ENCODE measurements at places on chromosomes 6 and 20.
A peak's percentile ranks its signal among the peaks of the same experiment; 100 is the strongest.

DNA sequence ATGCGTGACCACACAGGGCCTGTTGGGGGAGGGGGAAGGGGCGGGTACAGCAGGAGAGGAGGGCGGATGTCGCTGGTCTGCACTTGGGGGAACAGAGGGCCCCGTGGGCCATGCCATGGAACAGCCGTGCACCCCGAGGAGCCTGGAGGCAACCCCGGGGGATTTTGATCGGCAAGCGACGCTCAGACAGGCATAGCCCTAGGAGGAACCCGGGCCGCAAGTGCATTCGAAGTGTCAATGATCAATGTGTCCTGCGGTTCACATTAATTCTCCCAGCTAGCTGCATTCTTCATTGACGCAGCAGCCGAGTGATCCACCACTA, 772.8 kb upstream of the DEFB115 start:
- H3K27me3 ChIP-seq, result no peaks in the 10 kb centered on the region
- DNase-seq, result no peak
- no peak overlapping the region for H3K4me3 ChIP-seq
- no peaks in the 10 kb centered on the region for H3K4me1 ChIP-seq
- no peak overlapping the region for H3K27ac ChIP-seq
- H3K36me3 ChIP-seq, result peaks cover 8% of the 10 kb centered on the region

GRCh38 chr6:14211562-14211942, 94.0 kb downstream of the CD83 start:
- peak overlapping the region; percentile 74 for H3K27ac ChIP-seq
- no peaks in the 10 kb centered on the region for H3K27me3 ChIP-seq
- H3K4me3 ChIP-seq, result peak overlapping the region; percentile 80
- peaks cover 10% of the 10 kb centered on the region for H3K4me1 ChIP-seq

- peaks cover 3% of the 10 kb centered on the region for H3K36me3 ChIP-seq
- peaks cover 74% of the 10 kb centered on the region for H3K27me3 ChIP-seq
- H3K4me3 ChIP-seq, result peak overlapping the region; percentile 22
- no peak overlapping the region for H3K27ac ChIP-seq
These were observed 7.7 kb upstream of the FOXF2 start for GRCh38 chr6:1381481-1382330.

- H3K36me3 ChIP-seq, result peaks cover 35% of the 10 kb centered on the region
- peaks cover 36% of the 10 kb centered on the region for H3K4me1 ChIP-seq
- peak overlapping the region; percentile 93 for H3K4me3 ChIP-seq
- DNase-seq, result no peak
- no peaks in the 10 kb centered on the region for H3K27me3 ChIP-seq
These were observed 736 bp downstream of the FAM217B start for GRCh38 chr20:59940956-59941294.

- DNase-seq, result no peak
- H3K27me3 ChIP-seq, result peaks cover 33% of the 10 kb centered on the region
- no peak overlapping the region for H3K4me3 ChIP-seq
- H3K36me3 ChIP-seq, result no peaks in the 10 kb centered on the region
These were observed 9.2 kb upstream of the BNIP5 start for GRCh38 chr6:36345681-36346466.

DNA sequence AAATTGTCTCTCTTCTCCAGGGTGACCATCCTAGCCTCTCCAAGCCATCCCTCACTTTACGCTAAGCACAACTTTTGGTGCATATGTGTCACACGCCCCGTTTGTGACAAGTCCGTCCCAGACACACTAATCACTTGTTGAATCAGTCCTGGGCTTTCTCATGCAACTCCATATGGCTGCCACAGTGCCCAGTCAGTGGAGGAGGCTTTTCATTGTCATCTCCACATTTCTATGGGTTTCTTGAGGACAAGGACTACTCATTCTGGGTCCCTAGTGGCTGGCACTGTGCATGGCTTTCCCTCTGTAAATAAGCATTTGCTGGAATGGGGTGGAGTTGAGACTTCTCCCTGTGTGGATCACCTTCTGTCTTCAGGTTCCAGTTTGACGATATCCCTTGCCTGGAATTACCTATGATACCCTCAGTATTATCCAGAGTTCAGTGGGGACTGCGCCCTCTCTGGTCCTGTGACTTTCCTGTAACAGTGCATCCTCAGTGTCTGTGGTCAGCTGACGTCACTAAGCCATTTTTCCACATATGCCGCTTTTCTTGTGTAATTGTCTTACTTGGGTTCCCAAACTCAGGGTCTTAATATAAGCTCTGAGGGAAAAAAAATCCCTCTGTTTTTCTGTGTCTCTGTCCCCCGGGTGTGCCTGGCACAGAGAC, 59.8 kb upstream of the MYL9 start:
- H3K27me3 ChIP-seq, result no peaks in the 10 kb centered on the region
- peaks cover 9% of the 10 kb centered on the region for H3K4me1 ChIP-seq

GRCh38 chr6:151284012-151284411, 44.2 kb downstream of the AKAP12 start:
- H3K27ac ChIP-seq, result peak overlapping the region; percentile 85
- H3K36me3 ChIP-seq, result no peaks in the 10 kb centered on the region
- peaks cover 34% of the 10 kb centered on the region for H3K4me1 ChIP-seq
- no peak for DNase-seq
- H3K27me3 ChIP-seq, result peaks cover 28% of the 10 kb centered on the region

- peaks cover 3% of the 10 kb centered on the region for H3K27me3 ChIP-seq
- H3K27ac ChIP-seq, result no peak overlapping the region
- DNase-seq, result no peak
- H3K4me1 ChIP-seq, result no peaks in the 10 kb centered on the region
- H3K36me3 ChIP-seq, result no peaks in the 10 kb centered on the region
These were observed 44.6 kb upstream of the KCNK16 start for GRCh38 chr6:39366931-39367618.

DNA sequence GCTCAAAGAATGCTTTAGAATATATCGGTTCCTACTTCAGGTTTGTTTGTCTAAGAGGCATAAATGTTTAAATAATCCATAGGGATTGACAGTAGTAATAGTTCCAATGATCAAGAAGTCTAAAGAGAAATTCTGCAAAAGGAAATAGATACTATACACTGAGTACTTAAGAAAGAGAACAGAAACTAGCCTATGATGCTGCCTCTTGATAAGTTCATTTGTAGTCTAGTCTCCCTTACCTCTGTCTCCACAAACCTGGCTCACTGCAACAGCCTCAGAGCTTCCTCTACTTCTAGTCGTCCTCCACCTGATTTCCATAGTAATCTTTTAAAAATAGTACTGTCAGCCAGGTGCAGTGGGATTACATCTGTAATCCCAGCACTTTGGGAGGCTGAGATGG, 511.8 kb downstream of the LMBRD1 start:
- no peak overlapping the region for H3K4me3 ChIP-seq
- no peak for DNase-seq

GRCh38 chr6:2674857-2675256, 75.9 kb downstream of the MYLK4 start:
- H3K4me1 ChIP-seq, result no peaks in the 10 kb centered on the region
- H3K27me3 ChIP-seq, result peaks cover 6% of the 10 kb centered on the region
- H3K36me3 ChIP-seq, result no peaks in the 10 kb centered on the region
- no peak for DNase-seq
- H3K4me3 ChIP-seq, result no peak overlapping the region
- no peak overlapping the region for H3K27ac ChIP-seq

DNA sequence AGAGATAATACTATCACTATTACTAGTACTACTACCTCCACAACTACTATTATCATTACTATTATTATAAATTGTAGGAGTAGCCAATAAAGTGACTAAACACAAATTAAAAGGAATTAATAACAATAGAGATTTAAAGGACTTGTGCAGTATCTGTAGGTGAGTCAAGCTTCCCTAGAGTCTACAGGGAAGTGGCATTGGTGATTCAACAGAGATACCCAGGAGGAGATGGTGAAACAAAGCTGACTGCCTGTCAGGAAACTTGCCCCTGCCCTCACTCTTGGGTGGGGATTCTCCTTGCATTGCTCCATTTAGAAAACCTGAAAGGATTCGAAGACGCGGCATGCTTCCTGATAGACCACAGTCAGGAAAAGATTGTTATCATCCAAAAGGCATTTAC, 23.3 kb upstream of the BCLAF1 start:
- DNase-seq, result no peak
- no peak overlapping the region for H3K4me3 ChIP-seq
- peaks cover 25% of the 10 kb centered on the region for H3K27me3 ChIP-seq
- H3K4me1 ChIP-seq, result peaks cover 1% of the 10 kb centered on the region
- no peak overlapping the region for H3K27ac ChIP-seq
- no peaks in the 10 kb centered on the region for H3K36me3 ChIP-seq

DNA sequence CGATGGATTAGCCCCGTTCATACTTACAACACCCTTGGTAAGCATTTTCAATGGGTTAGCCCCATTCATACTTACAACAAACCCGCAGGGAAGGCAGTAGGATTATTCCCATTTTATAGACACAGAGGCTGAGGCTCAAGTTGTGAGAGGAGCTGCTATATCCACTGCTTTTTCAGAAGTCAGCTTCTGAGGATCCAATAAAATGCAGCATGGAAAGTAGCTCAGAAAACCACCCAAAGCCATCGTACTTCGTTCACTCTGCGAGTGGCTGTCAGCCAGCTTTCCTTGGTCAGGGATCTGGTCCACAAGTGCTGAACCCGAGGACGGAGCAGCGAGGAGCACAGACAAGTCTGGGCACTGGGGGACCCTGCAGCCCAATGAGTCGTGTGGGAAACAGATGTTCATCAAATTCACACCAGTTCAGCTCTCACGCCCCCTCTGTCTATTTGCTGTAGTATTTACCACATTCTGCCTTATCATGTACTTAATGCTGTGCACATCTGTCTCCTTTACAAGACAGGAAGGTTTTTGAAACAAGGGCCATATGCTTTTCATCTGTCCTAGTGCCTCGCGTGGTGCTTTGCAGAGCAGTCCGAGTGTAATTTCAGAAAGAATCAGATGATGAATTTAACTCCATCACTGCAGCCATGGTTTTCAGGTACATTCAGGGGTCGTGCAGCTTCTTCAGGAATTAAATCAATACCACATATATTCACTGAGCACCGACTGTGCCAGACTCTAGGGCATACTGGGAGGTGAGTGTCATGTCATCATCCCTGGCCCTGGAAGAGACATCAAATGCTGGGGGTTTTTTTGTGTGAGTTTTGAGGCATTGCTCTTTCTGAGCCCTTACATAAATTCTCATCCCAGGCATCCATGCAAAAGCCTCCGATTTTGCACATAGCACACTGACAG, 256.9 kb downstream of the CDH26 start:
- no peaks in the 10 kb centered on the region for H3K27me3 ChIP-seq
- no peak overlapping the region for H3K27ac ChIP-seq
- no peaks in the 10 kb centered on the region for H3K36me3 ChIP-seq
- H3K4me3 ChIP-seq, result no peak overlapping the region

DNA sequence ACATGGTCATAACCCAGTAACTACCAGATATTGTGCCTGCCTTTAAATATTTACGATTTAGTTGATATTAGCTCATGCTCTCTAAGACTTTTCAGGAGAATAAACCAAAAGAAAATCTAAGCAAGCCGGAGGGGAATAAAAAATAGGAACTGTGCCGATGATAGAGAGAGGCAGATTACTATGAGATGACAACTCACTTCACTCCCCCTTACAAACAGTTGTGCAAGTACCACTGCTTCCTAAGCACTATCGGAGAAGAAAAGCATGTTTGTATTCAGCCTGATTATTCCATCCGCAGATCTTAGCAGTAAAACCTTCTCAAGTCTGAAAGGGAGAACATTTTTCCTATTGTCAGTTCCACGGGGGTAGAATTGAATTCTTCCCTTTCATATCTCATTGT, 294.4 kb downstream of the KCNQ5 start:
- DNase-seq, result no peak
- H3K36me3 ChIP-seq, result no peaks in the 10 kb centered on the region
- H3K4me3 ChIP-seq, result no peak overlapping the region
- no peaks in the 10 kb centered on the region for H3K4me1 ChIP-seq
- no peak overlapping the region for H3K27ac ChIP-seq

DNA sequence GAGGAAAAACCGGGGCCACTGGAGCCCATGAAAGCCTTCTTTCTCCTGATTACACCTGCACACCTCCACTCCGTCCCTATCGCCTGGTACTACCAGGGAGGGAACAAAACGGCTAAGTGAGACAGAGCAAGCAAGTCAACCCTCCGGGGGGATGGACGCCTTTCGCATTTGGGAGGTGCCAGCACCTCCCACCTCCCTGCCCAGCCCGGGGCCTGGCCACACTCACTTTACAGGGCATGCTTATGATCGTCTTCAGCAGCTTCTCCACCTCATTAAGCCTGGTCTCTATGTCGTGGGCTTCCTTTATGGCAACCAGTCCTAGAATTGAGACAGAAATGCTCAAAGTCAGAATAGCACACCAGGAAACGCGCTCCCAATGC, 13.7 kb downstream of the PXDC1 start:
- H3K27ac ChIP-seq, result no peak overlapping the region
- peaks cover 9% of the 10 kb centered on the region for H3K27me3 ChIP-seq
- H3K4me1 ChIP-seq, result peaks cover 7% of the 10 kb centered on the region
- no peak for DNase-seq
- H3K4me3 ChIP-seq, result no peak overlapping the region

- no peak overlapping the region for H3K4me3 ChIP-seq
- H3K36me3 ChIP-seq, result no peaks in the 10 kb centered on the region
- no peak overlapping the region for H3K27ac ChIP-seq
- H3K4me1 ChIP-seq, result no peaks in the 10 kb centered on the region
- no peaks in the 10 kb centered on the region for H3K27me3 ChIP-seq
These were observed 48.2 kb upstream of the TINAG start for GRCh38 chr6:54260025-54260424.

- no peaks in the 10 kb centered on the region for H3K36me3 ChIP-seq
- H3K27me3 ChIP-seq, result no peaks in the 10 kb centered on the region
- no peak for DNase-seq
- H3K4me3 ChIP-seq, result no peak overlapping the region
- no peaks in the 10 kb centered on the region for H3K4me1 ChIP-seq
- H3K27ac ChIP-seq, result no peak overlapping the region
These were observed 1189.4 kb upstream of the EYS start for GRCh38 chr6:66896415-66896814.

- H3K4me1 ChIP-seq, result peaks cover 45% of the 10 kb centered on the region
- H3K27me3 ChIP-seq, result peaks cover 2% of the 10 kb centered on the region
- H3K27ac ChIP-seq, result peak overlapping the region; percentile 98
- peaks cover 3% of the 10 kb centered on the region for H3K36me3 ChIP-seq
These were observed 100.9 kb downstream of the HFE start for GRCh38 chr6:26187981-26188635.

DNA sequence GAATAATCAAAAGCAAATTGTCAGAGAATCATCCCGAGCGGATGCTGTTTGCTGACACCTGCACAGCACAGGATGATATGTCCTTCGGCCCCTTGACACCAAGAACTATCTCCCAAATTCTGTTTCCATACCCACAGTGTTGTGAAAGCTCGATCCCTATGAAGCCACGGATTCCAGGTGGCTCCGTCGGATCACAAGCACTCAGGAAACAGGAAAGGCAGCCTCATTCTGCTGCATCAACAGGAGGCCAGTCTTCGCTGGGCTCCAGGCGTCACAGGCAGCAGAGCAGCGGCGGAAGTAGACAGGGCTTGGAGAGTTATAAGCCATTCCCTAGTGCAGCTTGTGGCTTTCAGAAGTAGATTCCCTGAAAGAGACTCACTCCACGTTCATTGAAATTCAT, 342.3 kb downstream of the C6orf118 start:
- no peak overlapping the region for H3K4me3 ChIP-seq
- H3K36me3 ChIP-seq, result no peaks in the 10 kb centered on the region
- no peak for DNase-seq
- H3K27me3 ChIP-seq, result no peaks in the 10 kb centered on the region
- no peaks in the 10 kb centered on the region for H3K4me1 ChIP-seq

- H3K27me3 ChIP-seq, result no peaks in the 10 kb centered on the region
- H3K4me1 ChIP-seq, result no peaks in the 10 kb centered on the region
These were observed 163.4 kb upstream of the HEY2 start for GRCh38 chr6:125586074-125586473.

- no peak overlapping the region for H3K27ac ChIP-seq
- no peak overlapping the region for H3K4me3 ChIP-seq
- H3K4me1 ChIP-seq, result no peaks in the 10 kb centered on the region
- H3K27me3 ChIP-seq, result no peaks in the 10 kb centered on the region
These were observed 207.4 kb upstream of the RAB32 start for GRCh38 chr6:146336191-146336590.

Data from T-helper 2 cell treated with Interferon-gamma antibody and Interleukin-4, amounts not matched to agents 5 μg/mL and 100 μg/mL, for 36 hours (primary cell).